ENCODE measurements at places on chromosomes 1 and 21. TPM values are rescaled to one million over a fixed set of nuclear protein-coding genes. Genes with fewer than 3 reads are reported as not detected.

The DNAI4 gene
- 2.9 TPM for total RNA-seq

The LPAR3 gene
- total RNA-seq, result 0.11 TPM

The LCE1A gene
- total RNA-seq, result not detected

The CFAP74 gene
- not detected for total RNA-seq

The CELSR2 gene
- 21.9 TPM for total RNA-seq

The CHRM3 gene
- total RNA-seq, result 0.11 TPM

The OPRD1 gene
- total RNA-seq, result 0.02 TPM

The CIART gene
- 0.35 TPM for total RNA-seq

The SLFNL1 gene
- total RNA-seq, result not detected

The SERBP1 gene
- total RNA-seq, result 449 TPM

The DMBX1 gene
- 3.8 TPM for total RNA-seq

The AMY2B gene
- total RNA-seq, result 0.60 TPM

The MEX3A gene
- 13.7 TPM for total RNA-seq

The TDRD5 gene
- 0.33 TPM for total RNA-seq

The SYDE2 gene
- 6.4 TPM for total RNA-seq

The CYP4B1 gene
- total RNA-seq, result 0.69 TPM

The S100A3 gene
- 0.34 TPM for total RNA-seq

The RBM8A gene
- 215 TPM for total RNA-seq

The CA6 gene
- not detected for total RNA-seq

The ANKRD35 gene
- not detected for total RNA-seq

The S100A5 gene
- not detected for total RNA-seq

The TRNP1 gene
- total RNA-seq, result 2.3 TPM

The CLCA4 gene
- not detected for total RNA-seq

The KCNC4 gene
- total RNA-seq, result 2.0 TPM

The YRDC gene
- total RNA-seq, result 57.2 TPM

The TNFSF4 gene
- total RNA-seq, result 0.16 TPM

All from K562 (cell line).